ENCODE measurements at places on chromosomes 4 and X.

DNA sequence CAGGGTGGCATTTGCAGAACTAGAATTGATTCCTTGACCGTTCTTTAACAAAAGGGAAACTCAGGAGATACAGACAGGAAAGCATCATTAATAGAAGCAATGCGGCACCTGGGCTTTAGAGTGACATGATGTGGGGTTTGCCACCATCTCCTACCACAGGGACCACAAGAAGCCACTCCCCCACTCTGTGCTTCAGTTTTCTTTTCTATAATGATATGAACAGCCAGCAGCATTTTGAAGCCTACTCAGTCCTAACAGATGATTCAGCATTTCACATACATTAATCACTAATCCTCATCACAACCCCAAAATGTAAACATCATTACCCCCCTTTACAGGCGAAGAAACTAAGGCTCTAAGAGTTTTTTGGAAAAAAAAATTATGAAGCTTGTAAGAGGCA is 22.9 kb downstream of the CCDC149 start:
- DNase-seq: no peak

DNA sequence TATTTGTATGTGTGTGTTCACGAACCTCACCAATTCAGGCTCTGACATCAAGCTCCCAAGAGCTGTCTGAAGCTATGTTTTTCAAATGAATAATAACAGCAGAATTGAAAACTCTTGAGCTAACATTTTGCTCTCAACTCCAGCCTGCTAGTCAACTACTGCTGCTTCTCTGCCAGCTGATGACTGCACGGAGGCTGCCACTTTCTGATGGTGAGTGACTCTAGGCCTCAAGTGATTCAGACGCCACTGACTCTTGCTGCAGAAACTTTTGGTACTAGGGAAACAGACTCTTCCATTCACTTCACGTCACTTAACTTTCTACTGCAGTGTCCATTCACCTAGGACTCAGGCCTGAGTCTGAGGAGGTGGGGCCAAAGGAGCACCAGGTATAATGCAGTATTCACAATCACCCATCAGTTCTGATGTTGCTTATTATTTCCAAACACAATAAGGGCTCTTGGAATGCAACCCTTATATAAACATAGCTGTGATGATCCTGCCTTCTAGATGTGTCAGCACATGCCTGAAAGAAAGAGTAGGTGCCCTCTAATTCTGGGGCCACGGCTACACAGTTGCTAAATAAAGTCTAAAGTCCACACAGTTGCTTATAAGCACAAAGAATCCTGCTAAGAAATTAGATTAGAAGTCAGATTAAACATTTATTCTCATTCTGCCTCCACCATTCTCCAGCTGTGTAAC is 16.0 kb downstream of the PRDM8 start:
- no peak for DNase-seq

DNA sequence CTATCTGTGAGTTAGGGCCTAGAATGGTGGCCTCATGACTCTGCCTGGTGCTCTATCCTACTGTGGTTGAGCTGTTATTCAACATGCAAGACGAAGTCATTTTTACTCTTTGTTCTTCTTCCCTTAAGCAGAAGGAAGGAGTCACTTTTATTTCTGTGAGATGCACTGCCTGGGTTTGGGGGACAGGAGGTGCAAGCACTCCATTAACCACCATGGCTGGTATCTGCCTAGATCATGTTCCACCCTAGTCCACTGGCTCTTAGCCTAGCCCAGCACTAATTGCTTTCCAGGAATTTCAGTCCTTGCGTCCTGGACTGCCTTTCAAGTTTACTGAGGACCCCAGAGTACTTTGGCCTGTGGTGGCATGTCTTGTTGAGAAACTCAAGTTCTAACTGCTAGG is 1182.7 kb downstream of the FSTL5 start:
- DNase-seq: no peak

DNA sequence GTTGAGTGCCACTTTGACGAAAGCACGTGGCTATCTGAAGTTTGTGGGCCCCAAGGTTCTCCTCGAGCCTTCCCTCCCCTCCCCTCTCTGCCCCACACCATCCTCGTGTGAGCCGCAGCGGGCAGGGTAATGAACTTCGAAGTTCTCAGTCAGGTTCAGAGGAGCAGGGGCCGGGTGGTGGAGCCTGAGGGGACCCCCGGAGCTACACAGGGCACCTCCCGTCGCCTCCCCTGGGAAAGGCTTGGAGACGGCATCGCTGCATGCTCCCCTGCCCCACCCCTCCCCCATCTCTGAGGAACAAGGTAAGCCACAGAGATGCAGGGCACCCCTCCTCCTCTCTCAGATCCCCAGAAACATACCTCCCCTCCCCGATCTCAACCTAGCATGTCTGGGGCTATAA is 2.8 kb upstream of the NKX1-1 start:
- no peak for DNase-seq

- no peak for DNase-seq
Measured at GRCh38 chr4:123352240-123352945, 44.2 kb upstream of the SPRY1 start.

DNA sequence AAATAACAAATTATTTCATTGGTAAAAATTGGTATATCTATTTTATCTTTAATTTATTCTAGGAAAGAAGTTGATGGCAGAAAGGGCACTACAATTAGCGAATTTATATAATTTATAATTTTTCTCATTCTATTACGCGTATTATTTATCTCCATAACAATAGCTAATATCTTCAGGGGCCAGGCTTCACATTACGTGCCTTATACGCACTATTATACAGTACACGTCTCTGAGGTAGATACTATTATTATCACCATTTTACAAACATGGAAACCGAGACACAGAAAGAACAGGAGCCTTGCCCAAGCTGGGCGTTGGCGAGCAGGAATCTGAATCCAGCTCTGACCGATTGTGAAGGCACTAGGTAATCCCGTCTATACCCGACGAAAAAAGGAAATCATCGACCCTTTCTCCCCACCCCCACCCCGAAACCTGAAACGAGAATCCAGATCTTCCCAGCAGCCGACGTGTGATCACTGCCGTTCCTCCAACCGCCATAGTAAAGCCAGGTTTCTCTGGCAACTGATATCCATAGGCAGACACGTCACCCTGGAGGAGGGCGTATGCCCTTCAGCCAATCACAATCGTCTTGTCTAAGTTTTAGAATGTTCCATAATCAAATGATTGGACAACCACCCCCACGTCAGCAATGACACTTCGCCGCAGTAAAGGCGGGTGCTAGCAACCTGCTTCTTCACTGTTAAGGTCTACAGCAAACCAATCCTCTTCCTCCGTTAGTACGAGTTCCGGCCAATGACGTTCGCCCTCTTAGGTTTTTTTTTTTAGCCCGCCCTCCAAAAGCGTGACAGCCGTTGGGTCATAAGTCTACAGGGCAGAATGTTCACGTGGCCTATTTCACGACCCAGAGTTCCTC is at the start of gene MORF4L2:
Gene MORF4L2, minus strand, starts transcription at position 501 of the 874 bp plus-strand sequence. CDS start 9,672 bp downstream, outside the sequence.
- DNase-seq: peak; percentile 97

- no peak for DNase-seq
Measured at GRCh38 chr4:99117876-99118693, 26.0 kb downstream of the ADH4 start.

GRCh38 chrX:110600745-110601310 is 194.8 kb downstream of the CHRDL1 start:
- DNase-seq: no peak

- no peak for DNase-seq
Measured at GRCh38 chrX:99413317-99413716, 996.8 kb downstream of the PCDH19 start.

- no peak for DNase-seq
Measured at GRCh38 chrX:154784149-154784995, 20.9 kb downstream of the MPP1 start.

GRCh38 chrX:10166731-10167151 is 10.0 kb downstream of the CLCN4 start:
- DNase-seq: no peak

Data from brain pericyte (primary cell).